HT1080 (cell line): ENCODE measurements at places on chromosomes 13 and 19. TPM values are rescaled to one million over a fixed set of nuclear protein-coding genes. Genes with fewer than 3 reads are reported as not detected.

Gene IZUMO4
- total RNA-seq: 1.7 and 2.8 TPM in 2 replicates

DNA sequence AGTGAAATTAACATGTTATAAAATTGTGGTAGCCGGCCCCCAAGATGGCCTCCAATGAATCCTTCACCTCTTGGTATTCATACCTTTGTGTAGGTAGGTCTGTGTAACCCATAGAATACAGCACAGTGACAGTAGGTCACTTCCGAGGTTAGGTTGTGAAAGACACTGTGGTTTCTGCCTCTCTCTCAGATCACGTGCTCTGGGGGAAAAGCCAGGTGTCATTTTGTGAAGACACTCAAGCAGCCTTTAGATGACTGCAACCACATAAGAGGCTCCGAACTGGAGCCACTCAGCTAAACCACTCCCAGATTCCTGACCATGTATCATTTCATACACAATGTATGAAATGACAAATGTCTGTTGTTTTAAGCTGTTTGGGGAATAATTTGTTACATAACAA is 9.8 kb upstream of the USPL1 start:
- no peak for DNase-seq

DNA sequence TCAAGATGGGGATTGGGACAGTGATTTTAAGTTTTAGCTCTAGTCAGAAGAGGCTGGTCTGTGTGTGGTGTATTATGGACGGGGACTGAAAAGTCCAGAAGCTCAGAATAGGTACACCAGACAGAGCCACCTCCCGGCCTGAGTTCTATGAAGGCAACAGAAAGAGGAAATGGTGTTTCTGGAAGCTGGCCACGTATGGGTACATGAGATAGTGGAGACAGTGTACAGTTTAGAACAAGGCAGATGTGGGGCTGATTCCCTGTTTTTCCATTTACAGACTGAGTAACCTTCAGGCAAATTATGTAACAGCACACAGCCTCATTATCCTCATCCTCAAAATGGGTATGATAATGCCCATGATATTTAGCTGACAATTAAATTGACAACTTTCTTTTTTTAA is 1.3 kb downstream of the ZNF175 start:
- no peak for DNase-seq

GRCh38 chr19:38149661-38150061 is 74.4 kb downstream of the DPF1 start:
- no peak for DNase-seq

DNA sequence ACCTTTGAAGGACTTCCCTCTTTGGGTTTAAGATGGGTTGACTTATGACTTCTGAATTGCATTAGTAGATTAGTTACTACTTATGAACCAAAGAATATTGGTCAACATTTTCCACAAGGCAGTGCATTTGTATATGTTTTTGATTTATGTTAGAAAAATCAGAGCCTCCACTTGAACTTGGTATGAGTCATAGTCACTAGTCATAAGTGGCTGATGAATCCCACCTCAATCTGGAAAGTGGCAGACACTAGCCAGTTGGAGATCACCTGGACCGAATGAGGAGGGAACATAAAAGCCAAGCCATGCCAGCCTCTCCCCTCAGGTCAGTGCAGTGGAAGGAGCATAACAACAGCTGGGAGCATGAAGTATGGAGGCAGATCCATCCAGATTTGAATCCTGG is 39.3 kb upstream of the SPART start:
- DNase-seq: peak; percentile 51

- DNase-seq: no peak
Observed at GRCh38 chr13:74987124-74987690, 494.8 kb downstream of the TBC1D4 start.

- no peak for DNase-seq
Observed at GRCh38 chr13:99074693-99075092, 96.8 kb upstream of the DOCK9 start.

GRCh38 chr13:99299256-99299919 is 7.8 kb downstream of the GPR183 start:
- no peak for DNase-seq

- no peak for DNase-seq
Observed at GRCh38 chr13:83332751-83333150, 549.5 kb downstream of the SLITRK1 start.

DNA sequence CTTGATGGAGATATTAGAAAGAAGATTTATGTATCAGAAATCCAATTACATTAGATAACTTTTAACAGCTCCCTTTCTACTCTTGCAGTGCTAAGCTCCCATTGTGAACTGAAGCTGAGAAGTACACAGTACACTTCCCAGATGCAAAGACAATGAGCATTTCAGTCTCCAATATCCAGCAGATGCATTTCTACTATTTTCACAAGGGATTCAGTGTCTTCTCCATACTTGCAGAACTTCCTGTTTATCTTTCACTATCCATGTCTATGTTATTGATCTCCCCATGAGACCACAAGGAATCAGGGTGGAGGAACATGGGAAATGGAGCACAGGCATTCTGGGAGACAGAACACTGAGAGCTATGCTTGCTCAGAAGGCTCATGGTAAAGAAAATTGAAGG is 207.5 kb downstream of the ENOX1 start:
- no peak for DNase-seq
